Epithelial cell of proximal tubule (primary cell): ENCODE measurements at places on chromosomes 5 and 9. TPM values are rescaled to one million over a fixed set of nuclear protein-coding genes. Genes with fewer than 3 reads are reported as not detected.

CLINT1 gene
- 39.2 and 55.1 TPM in 2 replicates for total RNA-seq

CNOT6 gene
- 10.0 and 10.6 TPM in 2 replicates for total RNA-seq

DNA sequence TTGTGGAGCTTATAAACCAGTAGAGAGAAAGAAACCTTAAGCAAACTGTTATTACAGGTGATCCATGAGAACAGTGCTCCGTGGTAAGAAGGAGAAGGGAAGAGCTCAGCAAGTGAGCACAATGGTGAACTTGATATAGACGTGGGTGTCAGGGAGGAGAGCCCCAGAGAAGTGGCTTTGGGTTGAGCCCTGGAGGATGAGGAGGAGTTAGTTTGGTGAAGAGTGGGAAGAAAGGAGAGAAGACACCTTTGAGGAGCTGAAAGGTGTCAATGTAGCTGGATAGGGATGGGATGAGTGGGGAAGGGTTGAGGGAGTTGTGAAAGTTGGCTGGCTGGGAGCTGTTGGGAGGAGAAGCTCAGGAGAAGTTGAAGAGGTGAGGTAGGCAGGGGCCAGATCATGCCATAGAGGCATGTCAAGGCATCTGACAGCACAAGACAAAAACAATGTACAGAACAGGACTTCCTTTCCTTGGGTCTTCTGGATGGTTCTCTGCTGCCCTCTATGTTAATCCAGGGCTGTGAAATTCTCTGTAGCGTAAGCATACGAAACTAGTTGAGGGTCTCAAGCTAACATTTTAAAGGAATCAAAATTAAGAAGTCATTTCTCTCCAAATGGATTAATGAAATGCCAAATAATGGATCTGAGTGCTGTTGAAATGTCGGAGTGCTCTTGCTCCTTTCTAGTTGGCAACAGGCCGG, 501.9 kb downstream of the KDM4C start:
- DNase-seq, result no peak

HSD17B3 gene
- total RNA-seq, result not detected in 2 replicates

ACTBL2 gene
- total RNA-seq, result 2.2 and 2.3 TPM in 2 replicates

PCDHB10 gene
- total RNA-seq, result under 0.01 TPM in 1 of 2 replicates, not detected in the other

- no peak for DNase-seq
Observed at GRCh38 chr9:89372979-89373378, 54.7 kb downstream of the SECISBP2 start.
